ENCODE measurements at places on chromosomes 5 and 9.

DNA sequence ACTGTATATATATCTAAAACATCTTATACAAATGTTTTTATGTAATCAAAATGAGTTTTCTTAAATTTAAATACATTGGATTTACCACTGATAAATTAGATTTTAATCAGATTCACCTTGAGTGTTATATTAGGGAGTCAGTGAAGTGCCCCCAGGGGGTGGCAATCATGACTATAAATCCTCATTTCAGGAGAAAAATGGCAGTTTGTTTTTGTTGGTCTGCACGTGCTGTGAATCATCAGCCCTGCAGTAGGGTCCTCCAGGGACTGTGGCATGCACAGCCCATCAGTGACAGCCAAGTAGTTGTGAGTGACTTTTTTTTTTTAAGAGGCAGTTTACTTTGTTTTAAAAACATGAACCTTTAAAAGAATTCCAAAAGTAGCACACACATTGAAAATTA, 65.2 kb downstream of the ZSWIM6 start:
- ATAC-seq = no peak

GRCh38 chr5:33824516-33825195, 67.1 kb downstream of the ADAMTS12 start:
- ATAC-seq = no peak

DNA sequence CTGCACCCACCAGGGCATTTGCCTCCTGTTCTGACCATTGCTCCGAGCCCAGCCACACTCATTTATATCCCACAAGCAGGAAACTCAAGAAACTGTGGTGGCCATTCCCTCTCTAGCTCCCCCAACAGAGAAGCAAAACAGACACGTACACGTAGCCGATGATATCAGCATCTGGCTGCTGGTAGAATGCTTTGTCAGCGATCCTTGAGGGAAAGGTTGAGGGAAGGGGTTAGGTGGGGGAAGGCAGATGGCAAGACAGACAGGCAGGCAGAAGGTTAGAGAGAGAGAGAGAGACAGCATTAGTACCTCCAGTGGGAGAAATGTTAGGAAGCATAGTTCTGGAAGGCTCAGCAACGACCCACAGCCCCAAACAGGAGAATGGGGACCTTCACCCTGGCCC, 7.8 kb downstream of the HIGD2A start:
- no peak for ATAC-seq

- no peak for ATAC-seq
Observed at GRCh38 chr9:96423322-96423984, 5.3 kb upstream of the ZNF367 start.

GRCh38 chr5:157025093-157025698, 33.7 kb downstream of the HAVCR1 start:
- ATAC-seq = peak; percentile 97
